ENCODE measurements at places on chromosomes 6 and 20. TPM values are rescaled to one million over a fixed set of nuclear protein-coding genes. Genes with fewer than 3 reads are reported as not detected.

Gene DYNLRB1
- total RNA-seq: 161 TPM

Gene SLPI
- total RNA-seq: 4.9 TPM

Gene COX4I2
- total RNA-seq: not detected

Gene COL21A1
- total RNA-seq: 1.0 TPM

Gene VSX1
- total RNA-seq: not detected

Gene ZNF311
- 1.4 TPM for total RNA-seq

Gene GMEB2
- 14.0 TPM for total RNA-seq

Gene CDH22
- total RNA-seq: not detected

Gene ELOVL4
- total RNA-seq: 9.0 TPM

Gene WFDC5
- total RNA-seq: not detected

Gene NOX3
- not detected for total RNA-seq

Gene GHRH
- total RNA-seq: not detected

Gene HTR1E
- total RNA-seq: not detected

Gene BPIFA1
- not detected for total RNA-seq
